ENCODE measurements at places on chromosomes 3 and 15.

GRCh38 chr15:26891448-26892181, 24.8 kb downstream of the GABRA5 start:
- DNase-seq = no peak

- no peak for DNase-seq
Observed at GRCh38 chr3:154779571-154779970, 300.5 kb upstream of the MME start.

DNA sequence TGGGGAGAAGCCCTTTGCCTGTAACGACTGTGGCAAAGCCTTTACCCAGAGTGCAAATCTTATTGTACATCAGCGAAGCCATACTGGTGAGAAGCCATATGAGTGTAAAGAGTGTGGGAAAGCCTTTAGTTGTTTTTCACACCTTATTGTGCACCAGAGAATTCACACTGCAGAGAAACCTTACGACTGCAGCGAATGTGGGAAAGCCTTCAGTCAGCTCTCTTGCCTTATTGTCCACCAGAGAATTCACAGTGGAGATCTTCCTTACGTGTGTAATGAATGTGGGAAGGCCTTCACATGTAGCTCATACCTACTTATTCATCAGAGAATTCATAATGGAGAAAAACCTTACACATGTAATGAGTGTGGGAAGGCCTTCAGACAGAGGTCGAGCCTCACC, 10.9 kb downstream of the ZNF35 start:
- no peak for DNase-seq

DNA sequence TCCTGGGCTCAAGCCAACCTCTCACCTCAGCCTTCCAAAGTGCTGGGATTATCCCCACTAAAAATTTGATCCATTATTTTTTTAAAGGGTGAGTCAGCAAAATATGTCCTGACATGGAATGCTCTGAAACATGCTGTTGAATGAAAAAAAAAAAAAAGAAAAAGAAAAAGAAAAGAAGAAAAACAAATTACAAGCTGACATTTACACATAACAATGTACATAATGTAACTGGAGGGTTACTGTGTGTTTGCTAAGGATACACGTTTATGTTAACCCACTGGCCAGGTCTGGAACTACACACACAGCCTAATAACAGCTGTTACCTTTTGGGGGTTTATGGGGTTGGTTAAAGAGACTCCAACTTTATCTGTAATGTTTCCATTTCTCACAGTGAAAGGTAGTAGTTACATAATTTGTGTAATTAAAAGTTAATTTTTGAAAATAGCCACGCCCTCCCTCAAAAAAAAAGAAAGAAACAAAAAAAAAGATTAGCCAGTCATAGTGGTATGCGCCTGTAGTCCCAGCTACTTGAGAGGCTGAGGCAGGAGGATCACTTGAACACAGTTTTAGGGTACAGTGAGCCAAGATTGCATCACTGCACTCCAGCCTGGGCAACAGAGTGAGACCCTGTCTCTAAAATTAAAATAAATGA, 3.1 kb upstream of the MESP2 start:
- no peak for DNase-seq

- no peak for DNase-seq
Observed at GRCh38 chr3:17118771-17119170, 234.0 kb downstream of the PLCL2 start.

GRCh38 chr15:60358935-60359682, 38.7 kb downstream of the ANXA2 start:
- no peak for DNase-seq

- no peak for DNase-seq
Observed at GRCh38 chr15:101724675-101725005, 367 bp upstream of the TARS3 start.

DNA sequence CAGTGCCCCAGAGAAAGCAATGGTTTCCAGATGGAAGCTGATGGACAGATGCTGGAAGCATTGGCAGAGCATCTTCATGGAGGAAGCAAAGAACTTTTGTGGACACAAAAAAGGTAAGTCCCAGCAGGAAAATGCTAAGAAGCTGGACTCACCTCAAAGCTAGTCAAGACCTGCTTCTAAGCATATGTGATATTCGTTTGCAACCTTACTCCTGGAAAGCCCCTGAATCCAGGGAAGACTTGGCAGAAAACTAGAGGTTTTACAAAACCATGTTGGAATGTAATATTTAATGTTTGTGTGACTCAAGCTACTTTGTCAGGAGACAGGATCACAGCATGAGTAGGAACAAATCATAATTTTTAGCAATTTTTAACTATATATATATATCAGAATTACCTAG, 288.2 kb downstream of the BCHE start:
- DNase-seq = no peak

- no peak for DNase-seq
Observed at GRCh38 chr3:112965656-112966055, 9.2 kb downstream of the CD200R1 start.

DNA sequence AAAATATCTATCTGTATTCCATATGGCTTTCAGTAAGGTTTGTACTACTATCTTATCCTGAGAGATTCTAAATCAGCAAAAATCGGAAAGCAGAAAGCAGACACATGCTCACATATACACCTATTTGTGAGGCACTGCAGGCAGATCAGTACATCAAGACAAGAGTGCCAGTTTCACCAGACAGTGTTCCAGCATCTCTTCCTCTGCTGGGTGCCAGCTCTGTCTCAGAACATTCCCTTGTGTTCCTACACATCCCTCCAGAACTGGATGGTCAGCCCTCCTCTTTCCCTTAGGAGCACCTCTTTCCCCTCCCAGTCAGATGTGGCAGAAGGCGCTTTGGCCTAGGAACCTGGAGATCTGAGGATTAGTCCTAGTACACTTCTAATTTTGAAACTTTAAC, 121.3 kb upstream of the IL12A start:
- DNase-seq = no peak

GRCh38 chr3:136835813-136836510, 17.0 kb downstream of the SLC35G2 start:
- no peak for DNase-seq

- DNase-seq = no peak
Observed at GRCh38 chr3:15528854-15529537, 7.5 kb upstream of the COLQ start.

GRCh38 chr3:171269542-171269941, 190.7 kb downstream of the TNIK start:
- no peak for DNase-seq

- DNase-seq = no peak
Observed at GRCh38 chr3:23659840-23660430, 145.8 kb upstream of the UBE2E1 start.

DNA sequence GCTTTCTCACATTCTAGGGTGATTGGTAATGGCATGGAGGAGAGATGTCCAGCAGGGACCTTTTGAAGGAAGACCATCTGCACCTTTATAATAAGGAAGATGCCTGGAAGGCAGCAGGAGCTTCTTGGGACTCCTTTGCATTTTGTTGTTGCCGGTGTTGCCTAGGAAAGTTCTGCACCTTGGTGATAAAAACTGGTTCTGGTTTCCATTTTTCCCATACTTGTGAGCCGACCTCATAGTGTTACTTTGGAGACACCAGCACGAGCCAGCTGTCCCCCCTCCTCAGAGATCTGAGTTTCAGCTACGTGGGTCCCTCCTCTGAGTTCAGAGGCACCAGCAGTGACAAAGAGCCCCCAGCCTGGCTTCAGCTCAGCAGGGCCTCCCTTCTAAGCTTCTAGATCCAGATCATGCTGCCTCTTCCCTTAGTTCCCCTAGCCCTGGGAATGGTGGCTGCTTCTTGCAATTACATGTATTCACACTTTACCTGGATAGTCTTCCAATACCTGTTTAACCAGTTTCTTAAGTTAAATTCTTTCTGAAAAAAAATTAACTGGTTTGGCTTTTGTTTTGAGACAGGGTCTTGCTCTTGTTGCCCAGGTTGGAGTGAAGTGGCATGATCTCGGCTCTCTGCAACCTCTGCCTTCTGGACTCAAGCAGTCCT, 18.0 kb upstream of the FSTL1 start:
- DNase-seq = no peak

GRCh38 chr15:87689716-87690115, 566.8 kb downstream of the NTRK3 start:
- DNase-seq = no peak

DNA sequence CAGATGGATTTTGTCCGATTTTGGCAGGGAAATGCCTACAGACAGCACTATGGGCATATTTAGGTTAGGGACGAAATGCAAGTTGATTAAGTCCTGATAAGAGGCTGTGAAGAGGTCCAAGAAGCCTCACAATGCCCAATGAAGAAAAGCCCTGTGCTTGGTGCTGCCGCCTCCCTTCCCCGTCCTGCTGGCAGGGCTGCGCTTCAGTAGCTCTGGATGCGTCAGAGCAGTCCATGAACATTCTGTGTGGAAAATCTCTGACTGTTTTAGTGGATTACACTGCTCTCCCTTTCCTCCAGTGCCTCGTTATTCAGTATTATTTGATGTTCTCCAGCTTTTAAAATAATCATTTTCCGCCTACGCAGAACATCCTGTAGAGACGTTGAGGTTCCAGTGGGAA, 39.6 kb downstream of the MLH1 start:
- DNase-seq = no peak

DNA sequence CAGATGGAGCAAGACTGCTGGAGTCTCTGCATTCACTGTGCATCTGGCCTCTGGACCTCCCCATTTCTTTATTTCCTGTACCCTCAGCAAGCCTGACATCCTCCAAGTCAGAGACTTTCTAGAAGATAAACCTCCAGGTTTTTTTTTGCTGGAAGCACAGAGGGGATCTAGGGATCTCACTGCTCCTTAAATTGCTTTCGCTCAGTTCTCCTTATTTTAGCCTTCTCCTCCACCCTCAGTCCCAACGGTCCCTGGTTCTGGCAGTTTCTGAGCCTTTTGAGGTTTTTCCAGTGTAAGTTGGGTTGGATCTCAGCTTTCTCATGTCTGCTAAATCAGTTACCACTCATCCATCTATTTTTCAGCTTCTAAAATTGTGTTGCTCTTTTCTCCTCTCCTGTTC, 22.7 kb upstream of the CHD2 start:
- DNase-seq = no peak

DNA sequence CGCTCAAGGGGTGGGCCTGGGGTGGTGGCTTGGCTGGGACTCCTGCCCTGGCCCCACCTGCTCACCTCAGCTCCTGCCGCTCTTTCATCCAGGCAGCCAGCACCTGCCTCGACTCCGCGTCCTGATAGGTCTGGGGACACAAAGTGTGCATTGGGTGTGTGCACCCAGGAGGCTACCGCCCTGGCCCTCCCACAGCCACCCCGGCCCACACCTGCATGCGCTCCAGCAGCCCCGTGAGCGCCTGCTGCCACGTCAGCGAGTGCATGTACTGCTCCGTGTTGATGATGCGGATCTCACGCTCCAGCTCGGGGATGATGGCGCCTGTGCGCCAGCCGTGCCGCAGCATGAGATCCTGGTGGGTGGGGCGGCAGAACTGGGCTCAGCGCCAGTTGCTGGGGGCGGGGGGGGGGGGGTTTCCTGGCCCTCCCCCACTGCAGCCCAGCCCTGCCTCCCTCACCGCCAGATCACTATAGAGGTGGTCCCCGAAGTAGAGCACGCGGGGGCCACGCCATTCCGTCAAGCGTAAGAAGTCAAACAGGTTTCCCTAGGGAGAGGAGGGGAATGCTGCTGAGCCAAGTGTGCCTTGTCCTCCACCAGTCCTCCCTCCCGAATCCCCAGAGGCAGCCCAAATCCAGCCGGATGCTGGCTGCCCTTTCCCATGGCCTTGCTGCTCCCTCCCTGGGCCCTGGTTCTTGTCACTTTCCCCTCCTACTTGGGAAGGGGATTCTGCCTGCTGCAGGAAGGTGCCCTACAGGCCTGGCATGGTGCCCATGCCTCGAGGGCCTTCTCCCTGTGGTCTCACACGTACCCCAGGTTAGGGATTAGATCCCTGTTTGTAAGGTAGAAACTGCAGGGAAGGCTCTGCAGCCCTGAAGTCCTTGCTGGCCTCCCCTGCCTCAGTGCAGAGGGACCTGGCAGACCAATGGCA, 8.6 kb downstream of the NT5DC2 start:
- no peak for DNase-seq

DNA sequence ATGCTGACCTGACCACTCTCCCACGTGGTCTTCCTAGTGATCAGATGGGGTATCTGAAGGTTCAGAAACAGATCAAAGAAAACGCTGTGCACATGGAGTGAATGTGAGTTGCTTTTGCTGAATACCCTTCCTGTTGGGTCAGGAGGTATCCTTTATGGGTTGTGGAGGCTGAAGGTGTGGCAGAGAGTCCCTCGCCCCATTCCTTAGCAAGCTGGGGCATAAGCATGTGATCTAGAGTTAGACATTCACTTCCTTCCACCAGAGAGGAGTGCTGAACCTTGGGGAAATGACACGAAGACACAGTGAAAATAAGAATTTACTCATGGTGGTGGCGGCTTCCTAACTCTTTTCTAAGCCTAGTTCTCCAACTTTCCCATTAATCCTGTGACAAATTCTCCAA, 27.8 kb upstream of the SPTBN5 start:
- no peak for DNase-seq

- no peak for DNase-seq
Observed at GRCh38 chr3:156298938-156299337, 178.6 kb downstream of the KCNAB1 start.

DNA sequence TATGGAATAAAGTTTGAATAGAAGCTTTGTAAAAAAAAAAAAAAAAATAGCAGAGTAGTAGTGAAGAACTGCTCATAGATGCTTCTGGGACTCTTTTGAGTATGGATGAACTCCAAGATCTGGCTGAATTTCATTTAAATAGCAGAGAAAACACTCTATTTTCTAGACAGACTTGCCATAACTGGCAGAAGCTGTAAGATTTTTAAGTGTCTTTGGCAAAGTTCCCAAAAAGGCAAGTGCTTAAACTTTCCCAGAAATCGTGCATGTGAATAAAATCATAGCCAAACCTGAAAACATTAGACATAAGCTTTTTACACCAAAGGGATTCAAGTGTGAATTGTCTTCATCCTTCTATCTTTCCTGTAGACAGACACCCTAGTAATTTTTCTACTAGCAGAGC, 110.3 kb upstream of the MITF start:
- no peak for DNase-seq

DNA sequence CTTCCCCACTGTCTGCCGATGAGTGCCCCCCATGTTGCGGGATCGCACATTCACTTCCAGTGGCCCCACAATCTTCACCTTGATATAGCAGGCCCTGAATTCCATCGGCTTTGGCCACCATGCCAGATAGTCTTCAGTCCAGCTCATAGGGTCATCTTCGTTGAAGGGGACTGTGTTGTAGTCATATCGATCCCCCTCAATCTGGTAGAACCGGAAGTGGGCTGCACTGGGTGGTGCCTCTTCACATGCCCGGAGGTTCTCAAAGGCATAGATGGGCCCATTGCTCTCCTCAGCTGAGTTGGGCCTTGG, 12.1 kb upstream of the CLPX start:
- DNase-seq = no peak

DNA sequence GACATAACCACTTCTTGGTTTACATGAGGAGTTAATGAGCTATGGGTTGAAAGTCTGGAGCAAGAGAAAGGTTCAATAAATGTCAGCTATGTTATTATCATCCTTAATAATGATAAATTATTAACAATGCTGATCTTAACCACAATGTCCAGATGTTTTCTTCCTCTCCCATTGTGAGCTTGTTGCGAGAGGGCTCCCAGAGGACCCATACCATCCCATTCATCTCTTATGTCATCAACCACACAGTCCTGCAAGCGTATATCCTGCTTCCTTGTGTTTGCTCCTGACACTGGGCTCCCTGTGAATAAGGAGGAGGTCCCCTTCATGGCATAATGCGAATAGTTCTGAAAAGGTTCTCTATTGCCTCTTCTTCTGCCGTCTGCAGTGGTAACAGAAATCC, 266.8 kb downstream of the TLE3 start:
- no peak for DNase-seq

- DNase-seq = no peak
Observed at GRCh38 chr15:51355096-51355495, 13.6 kb downstream of the GLDN start.

- no peak for DNase-seq
Observed at GRCh38 chr15:79265167-79265566, 17.4 kb upstream of the ANKRD34C start.

GRCh38 chr15:48006031-48006511, 114.7 kb upstream of the SLC24A5 start:
- no peak for DNase-seq

Data from effector CD8-positive, alpha-beta T cell (primary cell).